ENCODE measurements at places on chromosomes 4 and X.
A peak's percentile ranks its signal among the peaks of the same experiment; 100 is the strongest.

DNA sequence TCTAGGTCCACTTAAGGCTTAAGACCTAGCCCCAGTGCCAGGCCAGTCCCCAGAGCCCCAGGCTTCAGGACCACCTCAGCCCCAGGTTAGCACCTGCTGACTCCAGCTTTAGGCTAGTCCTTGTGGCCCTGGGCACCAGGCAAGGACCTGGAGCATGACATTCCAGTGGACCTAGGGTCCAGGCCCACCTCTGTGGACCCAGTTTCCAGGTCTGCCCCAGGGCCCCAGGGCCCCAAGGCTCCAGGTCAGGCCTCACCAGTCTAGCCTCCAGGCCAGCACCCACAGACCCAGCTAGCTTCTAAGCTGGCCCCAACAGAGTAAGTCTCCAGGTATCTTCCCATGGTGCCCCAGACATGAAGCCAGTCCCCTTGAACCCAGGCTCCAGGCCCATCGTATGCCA, 97.5 kb downstream of the QRFPR start:
- no peak for DNase-seq

DNA sequence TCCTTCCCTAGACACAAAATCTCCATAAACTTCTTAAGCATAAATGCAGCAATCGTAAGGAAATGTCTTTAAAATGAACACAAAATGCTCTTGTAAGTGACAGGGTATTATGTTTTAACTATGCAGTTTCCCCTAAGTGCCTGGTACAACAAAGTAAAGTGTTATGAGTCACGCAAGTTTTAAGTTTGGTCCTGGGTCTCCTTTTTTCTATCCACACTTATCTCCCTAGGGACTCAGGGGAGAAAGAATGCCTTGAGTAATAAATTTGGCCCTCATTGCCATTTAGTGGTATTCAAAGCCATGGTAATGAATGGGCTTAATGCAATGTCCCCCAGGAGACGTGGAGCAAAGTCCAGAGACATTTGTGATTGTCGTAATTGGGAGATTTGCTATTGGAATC, 149.1 kb downstream of the MAGEB17 start:
- no peak for DNase-seq

DNA sequence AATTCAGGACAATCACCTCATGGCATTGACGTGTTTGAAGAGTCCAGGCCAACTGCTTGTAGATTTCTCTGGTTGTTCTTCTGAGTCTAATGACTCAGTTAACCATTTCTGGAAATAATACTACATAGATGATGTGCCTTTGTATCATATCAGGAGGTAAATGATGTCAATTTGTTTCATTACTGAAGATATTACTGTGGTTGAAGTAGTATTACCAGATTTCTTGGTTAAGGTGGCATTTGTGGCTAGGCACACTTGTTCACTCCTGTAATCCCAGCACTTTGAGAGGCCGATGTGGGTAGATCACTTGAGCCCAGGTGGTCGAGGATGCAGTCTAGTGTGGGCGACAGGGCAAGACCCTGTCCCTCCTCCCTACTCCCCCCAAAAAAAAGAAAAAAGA, 15.7 kb downstream of the RPL9 start:
- no peak for DNase-seq

GRCh38 chr4:163672751-163673150, 178.3 kb downstream of the TMA16 start:
- DNase-seq: no peak

DNA sequence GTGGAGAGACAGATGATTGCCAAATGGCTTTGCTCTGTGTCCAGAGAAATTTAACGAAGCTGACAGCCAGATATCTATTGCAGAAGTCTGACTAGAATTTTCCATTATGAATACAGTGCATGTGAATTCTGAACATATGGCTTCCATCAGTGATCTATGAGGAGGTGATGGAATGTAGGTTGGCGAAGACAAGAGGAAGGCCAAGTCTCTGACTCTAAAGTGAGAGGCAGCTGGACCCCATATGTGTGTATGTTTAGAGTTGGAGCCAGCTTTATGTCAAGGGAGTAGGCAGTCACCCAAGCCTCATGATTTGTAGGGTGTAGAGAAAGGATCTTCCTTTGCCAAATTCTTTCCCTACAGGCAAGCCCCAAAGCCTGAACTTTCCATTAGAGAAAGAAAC, 76.2 kb upstream of the TEX13D start:
- DNase-seq: no peak

DNA sequence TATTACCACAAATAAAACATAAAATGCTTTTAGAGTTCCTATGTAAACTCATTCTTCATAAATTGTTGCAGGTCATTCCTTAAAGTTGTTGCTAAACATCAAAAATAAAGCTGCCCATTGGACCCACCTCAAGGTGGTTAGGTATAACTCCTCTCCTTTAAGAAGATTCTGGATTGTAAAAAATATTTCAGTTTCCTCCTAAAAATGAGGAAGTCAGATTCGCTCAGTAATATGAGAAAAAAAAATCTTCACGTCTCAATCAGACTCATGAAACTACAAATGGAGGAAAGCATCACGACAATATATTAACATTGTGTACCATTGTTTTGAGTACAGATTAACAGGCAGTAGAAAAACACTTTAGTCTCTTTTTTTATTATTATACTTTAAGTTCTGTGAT, 105.9 kb downstream of the DDX60 start:
- DNase-seq: no peak

DNA sequence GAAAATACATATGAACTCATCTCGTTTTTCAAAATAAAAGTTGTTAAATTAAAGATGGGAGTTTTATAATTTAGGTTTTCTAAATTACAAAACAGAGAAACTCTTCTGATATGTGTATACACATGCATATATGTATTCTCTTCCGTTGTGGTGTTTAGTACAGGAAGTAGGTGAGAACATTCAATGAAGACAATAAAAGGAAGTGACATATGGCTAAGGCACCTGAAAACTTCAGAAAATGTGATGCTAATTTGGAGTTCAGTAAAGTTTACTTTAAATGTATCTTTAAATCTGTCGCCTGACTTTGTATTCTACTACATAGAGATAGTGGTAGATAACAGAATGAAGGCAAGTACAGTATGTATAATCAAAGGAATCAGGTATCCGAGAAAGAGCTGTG, 33.5 kb upstream of the ITM2A start:
- DNase-seq: no peak

DNA sequence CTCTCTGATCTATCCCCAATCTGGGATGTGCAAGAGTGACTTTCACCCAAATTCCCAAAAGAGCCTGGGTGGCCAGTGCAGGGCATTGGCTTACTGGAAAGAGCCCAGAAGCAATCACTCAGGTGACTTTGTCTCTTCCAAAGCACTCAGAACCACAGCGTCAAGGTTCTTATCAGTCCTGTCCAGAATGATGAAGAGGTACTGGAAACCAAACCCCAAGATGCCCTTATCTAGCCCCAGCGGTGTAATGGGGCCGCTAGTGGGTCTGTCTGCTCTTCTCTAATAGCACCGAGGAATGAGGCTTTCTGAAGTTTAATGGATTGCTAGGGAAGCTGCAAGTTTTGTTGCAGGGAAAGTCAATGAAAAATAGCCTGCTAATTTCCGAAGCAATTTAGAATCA, 21.6 kb downstream of the CLNK start:
- no peak for DNase-seq

DNA sequence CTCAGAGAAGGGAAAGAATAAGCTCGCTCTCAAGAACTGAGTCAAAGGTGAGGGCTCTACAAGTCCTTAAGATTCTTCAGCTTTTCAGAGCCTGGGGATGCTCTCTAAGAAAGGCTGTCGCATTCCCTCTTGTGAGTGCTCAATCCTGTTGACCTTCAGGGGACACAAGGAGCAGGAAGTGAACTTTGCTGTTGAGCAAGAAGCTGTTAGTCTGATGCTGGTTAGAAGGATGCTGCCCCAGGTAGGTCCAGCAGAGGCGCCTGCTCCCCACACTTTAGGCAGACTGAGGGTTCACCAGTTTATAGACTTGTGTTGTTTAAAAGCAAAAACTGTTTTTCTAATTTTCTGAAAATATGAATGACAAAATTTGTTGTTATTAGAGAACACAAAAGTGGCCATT, 125.4 kb upstream of the SPOCK3 start:
- DNase-seq: no peak

- no peak for DNase-seq
Observed at GRCh38 chr4:77451530-77451929, 154.1 kb upstream of the CXCL13 start.

DNA sequence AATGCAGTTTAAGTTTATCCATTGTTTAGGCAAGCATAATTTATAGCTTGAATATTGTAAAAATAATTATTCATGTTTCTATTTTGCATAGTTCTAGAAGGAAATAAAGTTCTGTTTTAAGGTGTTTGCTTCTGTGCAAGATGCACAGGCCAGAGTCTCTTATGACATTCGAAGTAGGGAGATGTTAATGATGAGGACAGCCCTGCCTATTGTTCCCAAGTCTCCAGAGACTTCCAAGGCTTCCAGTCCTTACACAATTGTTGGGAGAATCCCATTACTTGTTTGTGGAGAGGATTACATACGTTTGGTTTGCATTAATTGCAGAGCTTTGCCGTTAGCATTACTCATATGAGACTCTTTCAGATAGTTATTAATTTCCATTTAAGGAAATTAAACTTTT, 96.2 kb upstream of the ANK2 start:
- no peak for DNase-seq

DNA sequence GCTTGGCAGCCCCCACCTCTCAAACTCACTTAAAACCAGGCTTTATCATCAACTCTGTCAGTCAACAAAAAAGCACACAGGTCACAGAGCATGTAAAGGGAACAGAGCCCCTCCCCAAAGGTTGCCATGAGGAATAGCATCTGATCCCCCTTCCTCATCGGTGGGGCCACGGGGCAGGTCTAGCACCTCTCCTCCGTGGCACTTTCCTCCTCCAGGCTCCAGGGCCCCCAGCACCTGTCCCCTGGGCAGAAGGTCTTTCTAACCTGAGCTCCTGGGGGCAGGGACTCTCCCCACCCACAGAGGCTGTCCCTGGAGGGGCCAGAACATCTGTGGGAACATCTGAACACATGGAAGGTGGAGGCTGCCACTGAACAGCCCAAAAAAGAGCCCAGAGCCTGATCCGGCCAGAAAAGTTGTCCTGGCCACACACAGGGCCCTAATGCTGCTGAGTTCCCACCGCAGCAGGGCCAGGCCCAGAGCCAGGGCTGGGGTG, 65.7 kb downstream of the ZFYVE28 start:
- DNase-seq: no peak

DNA sequence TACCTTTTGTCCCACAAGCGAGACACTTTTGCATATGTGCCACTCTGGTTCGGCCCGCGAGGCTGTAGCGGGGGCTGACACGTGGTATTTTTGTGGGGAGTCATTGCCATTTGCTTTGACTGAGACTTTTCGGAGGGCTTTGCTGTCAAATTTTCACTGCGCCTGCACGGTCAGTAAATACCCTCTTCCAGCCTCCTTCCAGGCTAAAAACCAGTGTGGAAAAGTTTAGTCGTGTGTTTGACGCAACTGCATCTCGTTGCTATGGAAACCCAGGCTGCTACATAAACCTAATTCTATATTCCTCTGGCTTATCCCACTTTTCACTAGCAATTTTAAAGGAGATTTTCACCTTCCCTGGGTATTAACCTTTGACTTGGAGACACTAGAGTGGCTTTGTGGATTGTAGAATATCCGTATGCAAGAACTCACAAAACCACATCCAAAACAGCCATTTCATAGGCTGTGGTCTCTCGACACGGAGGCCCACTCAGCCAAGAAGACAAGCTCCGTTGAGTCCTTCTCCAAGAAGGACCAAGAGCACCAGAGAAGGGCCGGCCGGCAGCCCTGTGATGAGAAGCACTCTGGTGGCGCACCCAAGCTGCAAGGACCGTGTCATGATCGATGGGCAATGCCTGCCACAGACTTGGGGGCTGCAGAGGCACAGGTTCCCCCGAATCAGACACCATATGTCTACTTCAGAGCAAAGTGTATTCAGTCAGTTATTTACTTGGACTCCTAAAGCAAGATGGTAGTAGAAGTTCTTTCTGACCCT, 38.4 kb upstream of the ENPP6 start:
- DNase-seq: no peak

DNA sequence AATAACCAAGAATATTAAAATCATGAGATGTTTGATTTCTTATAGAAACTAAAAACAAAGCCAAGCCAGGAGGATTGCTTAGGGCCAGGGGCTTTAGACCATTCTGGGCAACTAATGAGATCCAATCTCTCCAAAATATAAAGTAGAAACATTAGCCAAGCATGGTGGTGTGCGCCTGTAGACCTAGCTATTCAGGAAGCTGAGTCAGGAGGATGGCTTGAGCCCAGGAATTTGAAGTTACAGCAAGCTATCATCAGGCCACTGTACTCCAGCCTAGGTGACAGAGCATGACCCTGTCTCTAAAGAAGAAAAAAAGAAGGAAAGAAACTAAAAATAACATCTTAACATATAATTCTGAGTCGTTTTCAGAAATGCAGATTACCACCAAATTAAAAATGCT, 96.7 kb downstream of the NAF1 start:
- DNase-seq: no peak

GRCh38 chrX:98924511-98924910, 1485.6 kb downstream of the PCDH19 start:
- DNase-seq: no peak

- no peak for DNase-seq
Observed at GRCh38 chr4:96347582-96347981, 507.7 kb downstream of the PDHA2 start.

GRCh38 chrX:76148753-76149152, 24.1 kb upstream of the PBDC1 start:
- peak; percentile 10 for DNase-seq

GRCh38 chr4:114272226-114272625, 292.8 kb upstream of the ARSJ start:
- DNase-seq: no peak

DNA sequence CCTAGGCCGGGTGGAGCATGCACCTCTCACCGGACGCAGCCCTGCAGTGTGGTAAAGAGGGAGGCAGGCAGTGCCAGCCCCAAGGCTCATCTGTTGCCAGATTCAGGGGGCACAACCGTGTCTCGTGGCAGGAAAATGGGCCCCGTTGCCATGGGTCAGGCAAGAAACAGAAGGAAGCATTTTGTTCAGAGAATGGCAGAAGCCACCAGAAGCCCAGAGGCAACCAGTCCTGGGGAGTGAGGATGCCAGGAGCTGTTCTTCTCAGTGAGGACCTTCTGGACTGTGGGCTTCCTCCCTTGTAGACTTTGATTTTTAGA, 12.5 kb upstream of the UVSSA start:
- no peak for DNase-seq

DNA sequence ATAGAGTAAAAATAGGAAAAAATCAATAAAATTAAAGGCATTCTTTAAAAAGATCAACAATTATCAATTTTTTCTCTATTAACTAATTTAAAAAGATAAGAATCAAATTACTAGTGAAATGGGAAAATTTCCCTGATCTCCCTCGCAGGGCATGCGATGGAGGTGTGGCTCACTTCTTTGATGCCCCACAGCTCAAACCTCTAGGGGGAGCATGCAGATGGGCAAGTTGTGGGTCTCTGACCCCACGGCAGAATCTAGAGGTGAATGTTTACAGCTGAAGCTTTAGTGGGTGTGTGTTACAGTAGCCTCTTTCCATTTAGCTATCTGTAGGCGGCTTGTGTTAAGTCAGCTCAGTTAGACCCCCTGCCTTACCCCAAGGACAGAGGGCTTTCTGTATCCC, 1348.8 kb downstream of the PCDH18 start:
- no peak for DNase-seq

- no peak for DNase-seq
Observed at GRCh38 chrX:17579026-17579425, 158.3 kb upstream of the SCML1 start.

GRCh38 chr4:183430317-183430993, 14.0 kb upstream of the CDKN2AIP start:
- no peak for DNase-seq

GRCh38 chrX:20906571-20906970, 467.6 kb upstream of the CNKSR2 start:
- DNase-seq: no peak

GRCh38 chr4:146550161-146550560, 28.4 kb upstream of the SLC10A7 start:
- no peak for DNase-seq

Data from stimulated activated CD8-positive, alpha-beta memory T cell treated with anti-CD3 and anti-CD28 coated beads, Interleukin-2, amount 100 ng/mL, for 48 hours (primary cell).